AG04449 (cell line): ENCODE measurements at places on chromosomes 6 and 20.

GRCh38 chr6:105545947-105546731, 143.3 kb upstream of the PREP start:
- peak; percentile 37 for DNase-seq

DNA sequence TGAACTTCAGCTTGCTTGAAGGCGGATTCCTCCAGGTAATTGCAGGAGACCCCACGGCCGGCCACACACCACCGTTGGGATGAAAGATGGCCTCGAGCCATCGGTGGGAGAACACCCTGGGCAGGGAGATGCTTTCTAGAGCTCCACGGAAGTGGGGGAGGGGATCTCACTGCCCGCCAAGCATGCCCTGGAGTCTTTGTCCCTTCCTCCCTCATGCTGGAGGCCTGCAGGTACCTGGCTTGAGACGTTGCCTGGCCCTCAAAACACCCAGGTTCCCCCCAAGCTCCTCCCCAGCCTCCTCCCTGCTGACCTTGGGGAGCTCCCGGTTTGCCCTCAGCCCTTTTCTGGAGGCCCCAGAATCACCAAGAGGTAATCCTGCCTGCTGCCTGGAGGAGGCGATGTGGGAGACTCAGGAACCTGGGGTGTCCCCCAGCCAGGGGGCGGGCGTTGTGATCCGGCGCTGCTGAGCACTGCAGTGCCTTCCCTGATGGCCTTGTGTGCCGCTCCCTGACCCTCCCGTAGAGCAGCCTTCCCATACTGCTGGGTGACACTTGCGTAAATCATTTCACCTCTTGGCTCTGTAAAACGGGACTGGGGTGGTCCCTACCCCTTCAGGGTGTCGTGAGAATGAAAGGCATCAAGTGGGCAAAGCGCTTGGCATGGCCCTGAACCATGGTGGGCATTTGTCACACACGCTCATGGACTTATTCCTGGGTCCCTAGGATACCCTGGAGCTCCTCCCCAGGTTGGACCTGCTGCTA, 91.4 kb downstream of the CEBPB start:
- no peak for DNase-seq

DNA sequence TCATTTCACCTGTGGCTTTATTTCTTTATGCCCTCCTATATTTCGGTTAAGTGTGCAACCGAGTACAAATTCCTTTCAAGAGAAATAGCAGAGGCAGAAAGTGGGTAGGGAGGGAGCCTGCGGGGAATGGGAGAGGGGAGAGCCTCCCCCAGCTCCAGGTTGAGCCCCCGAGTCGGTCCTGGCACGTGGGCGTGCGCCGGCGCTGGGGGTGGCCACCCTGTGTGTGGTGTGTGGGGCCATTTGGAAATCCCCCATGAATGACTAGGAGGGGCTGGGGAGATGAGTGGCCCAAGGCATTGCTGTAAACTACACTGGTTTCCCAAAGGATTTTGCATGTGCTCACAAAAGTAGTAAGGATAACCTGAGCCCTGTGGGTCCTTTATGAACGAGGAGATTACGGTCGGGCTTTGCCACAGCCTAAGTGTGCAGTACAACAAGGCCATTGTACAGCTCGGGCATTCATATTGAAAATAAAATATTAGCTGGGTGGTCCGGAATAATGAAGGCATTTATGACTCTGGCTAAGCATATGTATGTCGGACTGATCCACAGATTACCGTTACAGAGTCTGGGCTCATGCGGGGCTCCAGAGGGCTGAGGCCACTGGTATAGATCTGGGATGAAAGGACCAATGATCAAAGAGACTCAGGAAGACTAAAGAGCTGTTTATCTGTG, 84.5 kb upstream of the RALGAPA2 start:
- DNase-seq, result no peak

DNA sequence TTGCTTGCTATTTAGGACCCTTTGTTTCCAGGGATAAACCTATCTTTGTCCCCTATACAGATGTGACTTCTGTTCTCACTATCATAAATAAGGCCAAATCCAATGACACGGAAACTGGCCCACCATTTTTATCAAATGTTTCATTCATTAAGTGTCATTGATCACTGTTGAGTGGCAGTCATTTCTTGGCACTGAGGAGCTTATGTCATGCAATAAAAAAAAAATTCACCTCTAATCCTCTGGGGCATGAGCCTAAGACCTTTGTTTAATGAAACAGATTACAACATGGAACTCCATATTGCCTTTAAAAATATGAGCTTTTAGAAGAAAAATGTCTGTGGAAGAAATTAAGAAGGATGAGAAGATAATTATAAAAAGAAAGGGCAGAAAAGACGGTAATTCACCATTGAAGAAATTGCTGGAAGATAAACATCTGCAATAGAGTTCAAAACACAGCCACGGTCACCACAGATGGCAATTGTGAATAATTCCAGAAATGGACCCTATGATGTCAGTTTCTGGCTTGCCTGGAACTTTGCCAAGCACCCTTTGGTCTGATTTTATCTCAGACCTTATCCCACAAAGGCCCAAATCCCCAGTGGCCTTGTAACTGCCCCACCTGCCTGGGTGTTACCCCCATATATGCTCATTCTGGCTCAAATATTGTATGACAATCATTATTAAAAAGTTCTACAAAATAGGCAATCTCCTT, 91.1 kb downstream of the DST start:
- DNase-seq, result no peak

GRCh38 chr6:168666699-168667427, 225.9 kb downstream of the SMOC2 start:
- no peak for DNase-seq
